T-helper 22 cell (primary cell): ENCODE measurements at places on chromosomes 2 and 18.

DNA sequence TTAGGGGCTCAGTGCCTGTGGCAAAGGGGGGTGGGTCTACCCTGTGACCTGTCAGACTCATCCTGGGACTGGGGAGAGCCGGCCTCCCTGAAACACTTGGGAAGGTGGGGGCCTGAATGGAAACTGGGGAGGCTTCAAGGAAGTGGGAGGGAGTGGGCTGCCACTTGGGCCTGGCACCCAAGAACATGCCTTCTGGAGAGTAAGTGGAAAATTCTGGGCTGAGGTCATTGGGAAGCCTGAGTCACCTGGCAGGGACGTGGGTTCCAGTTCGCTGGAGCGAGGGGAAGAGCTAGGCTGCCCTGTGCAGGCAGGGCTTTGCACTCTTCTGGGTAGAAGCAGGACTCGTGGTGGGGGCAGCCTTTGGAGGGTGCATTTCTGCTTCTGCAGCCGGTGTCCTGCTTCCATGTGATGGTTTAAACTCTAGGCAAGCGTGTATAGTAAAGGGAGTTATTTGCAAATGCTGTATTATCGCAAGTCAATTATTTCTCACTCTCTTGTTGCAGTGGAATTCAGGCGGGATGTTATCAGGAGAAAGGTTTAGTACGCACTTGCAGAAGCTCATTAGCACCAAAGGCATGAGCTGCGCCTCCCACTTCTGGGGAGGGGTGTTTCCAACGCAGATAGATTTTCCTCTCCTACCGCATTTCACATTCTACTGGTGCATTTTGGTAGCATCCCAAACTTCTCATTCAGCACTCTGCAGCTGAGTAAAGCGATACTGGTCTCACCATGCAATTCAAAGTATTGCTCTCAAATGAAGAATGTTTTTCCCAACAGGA lies 3.8 kb downstream of the LRRFIP1 start:
- no peak for DNase-seq

DNA sequence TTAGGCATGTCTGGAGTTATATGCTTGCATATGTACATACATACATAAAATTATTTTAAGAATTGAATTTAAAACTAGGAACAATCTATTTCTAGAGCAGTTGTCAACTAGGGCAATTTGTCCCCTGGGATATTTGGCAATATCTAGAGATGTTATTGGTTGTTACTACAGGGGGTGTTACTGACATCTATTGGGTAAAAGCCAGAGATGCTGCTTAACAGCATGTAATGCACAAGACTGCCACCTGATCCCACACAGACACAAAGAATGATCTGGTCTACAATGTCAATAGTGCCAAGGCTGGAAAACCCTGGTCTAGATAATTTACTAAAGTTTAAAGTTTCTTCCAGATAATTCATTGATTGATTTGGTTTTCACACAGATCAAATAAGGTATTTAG lies 185.3 kb downstream of the NYAP2 start:
- DNase-seq, result no peak

GRCh38 chr2:1837022-1837421 lies 92.7 kb upstream of the PXDN start:
- no peak for DNase-seq

GRCh38 chr18:72922895-72923294 lies 55.1 kb upstream of the NETO1 start:
- no peak for DNase-seq

DNA sequence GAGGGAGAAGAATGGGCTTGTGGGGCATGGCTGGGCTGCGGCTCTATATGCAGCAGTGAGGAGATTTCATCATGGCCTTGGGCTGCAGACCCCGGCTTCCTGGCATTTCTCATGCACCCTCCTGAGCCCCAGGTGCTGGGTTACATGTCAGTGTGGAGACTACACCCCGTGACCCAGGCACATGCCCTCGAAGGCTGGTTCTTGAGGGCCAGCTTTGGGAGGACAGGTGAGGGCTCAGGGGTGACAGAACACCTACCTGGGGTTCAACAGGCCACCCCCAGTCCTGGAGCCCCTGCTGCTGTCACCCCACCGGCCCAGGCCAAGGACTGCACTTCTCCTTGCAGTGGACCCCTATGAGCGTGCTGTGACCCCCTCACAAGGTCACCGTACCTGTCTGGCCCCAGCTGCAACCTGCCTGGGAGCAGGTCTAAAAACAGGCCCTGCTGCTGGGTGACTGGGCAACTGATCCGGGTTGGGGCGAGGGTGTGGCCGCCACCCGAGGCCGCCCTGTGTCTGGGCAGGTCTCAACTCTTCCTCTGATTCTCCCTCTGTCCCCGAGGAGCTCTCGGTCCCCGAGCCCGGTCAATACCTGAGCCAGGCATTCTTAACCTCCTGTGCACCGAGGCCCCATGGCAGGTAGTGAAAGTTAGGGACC lies 94.8 kb upstream of the OTOS start:
- no peak for DNase-seq

DNA sequence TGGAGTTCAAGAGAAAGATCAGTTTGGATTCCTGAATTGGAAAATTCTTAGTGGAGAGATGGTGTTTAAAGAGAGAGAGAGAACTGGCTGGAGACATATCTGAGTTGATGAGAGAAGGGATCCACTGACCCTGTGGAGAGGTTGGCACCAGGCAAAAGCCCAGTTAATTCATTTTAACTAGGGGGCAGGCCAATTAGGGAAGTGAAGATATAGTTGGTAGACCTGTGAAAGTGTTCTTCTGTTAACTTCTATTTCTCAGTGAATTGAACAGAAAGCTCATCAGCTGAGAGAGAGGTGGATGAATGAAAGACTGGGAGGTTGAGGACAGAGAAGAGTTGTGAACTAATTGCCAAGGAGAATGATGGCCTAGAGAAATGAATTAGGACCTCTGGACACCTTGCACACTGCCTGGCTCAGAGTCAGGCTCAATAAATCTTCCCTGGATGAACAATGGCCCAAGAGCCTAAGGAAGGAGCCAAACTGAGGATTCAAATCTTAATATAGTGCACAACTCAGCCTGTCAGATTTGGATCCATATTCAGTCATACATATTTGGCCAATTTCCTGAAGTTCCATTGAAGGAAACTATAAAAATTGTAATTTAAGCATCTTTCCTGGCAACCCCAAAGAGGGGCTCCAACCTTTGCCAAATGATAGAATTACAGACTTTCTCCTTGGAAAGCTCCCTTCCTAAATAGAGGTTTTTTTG lies 82.2 kb upstream of the RMDN2 start:
- no peak for DNase-seq

DNA sequence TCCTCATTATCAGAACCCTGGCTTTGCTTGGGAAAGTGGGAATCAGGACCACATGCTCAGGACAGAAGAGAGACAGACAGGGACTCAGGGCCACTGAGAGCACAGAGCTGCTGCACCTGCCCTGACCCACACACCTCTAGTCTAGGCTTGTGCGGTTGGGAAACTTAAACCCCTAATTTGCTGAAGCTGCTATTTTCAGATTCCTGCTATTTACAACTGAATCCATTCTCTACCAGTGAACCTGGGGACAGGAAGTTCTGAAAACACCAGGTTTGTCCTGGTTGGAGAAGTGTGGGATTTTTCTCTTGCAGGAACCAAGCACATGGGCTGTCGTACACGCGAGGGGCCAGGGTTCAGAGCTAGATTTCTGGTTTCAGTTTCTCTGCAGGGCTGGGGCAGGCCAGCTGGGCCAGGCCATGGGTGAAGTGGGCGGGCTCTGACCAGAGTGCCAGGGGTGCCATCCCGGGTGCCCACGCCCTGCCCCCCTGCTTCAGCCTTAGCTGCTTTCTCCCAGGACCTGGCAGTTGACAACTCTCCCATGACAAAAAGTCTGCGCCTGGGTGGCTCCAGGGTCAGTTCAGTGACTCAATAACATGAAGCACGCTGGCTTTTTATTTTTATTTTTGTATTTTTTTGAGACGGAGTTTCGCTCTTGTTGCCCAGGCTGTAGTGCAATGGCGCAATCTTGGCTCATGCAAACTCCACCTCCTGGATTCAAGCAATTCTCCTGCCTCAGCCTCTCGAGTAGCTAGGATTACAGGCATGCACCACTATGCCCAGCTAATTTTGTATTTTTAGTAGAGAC lies 51.3 kb upstream of the SLC1A4 start:
- DNase-seq, result no peak

DNA sequence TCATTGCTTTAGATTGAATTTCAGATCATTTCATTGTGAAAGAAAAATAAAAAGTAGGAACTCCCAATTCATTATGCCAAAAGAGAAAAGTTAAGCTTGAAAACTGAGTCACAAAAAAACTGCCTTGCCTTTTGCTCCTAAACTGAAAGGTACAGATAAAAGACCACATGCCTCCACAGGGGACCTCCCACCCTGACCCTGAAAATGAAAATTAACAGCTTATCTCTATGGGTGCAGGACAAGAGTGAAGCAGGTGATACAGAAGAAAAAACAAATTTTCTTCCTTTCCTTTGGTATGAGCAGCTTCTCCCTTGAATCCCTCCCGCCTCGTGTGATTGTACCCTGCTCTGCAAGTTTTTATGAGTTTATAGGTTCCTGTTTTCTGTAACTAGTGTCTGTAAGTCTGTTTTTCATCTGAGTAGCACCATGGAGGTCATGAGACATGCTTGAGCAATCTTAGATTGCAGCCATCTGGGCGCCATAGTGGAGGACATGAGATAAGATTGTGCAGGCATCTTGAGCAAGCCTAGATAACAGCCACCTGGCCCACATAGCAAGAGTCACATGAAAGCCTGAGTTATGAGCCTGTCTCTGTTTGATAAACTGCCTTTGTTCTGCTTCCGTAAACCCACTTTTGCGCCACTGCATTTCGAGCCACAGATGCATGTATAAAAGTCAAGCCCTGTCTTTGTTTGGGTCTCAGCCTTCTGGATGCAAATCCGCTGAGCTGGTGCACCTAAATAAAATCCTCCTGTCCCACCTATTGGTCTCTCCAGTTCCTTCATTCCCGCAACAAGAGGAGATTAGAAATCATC lies 56.2 kb upstream of the DYNC1I2 start:
- no peak for DNase-seq

DNA sequence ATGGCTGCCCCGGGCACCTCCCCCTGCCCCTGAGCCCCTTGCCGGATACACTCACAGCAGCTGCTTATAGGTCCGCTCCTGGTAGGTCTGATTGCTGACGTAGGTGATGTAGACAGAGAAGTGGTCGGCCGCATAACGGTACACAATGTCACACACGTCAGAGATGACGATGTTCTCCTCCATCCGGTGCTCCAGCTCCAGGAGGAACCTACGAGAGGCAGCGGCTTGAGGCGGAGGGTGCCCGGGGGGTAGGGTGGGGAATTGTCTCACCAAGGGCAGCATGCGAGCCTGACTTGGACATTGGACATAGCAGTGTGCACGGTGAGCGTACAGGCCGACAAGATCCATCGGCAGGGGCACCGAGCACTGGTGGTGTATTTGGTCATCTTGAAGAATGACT lies 22.8 kb downstream of the SNORC start:
- DNase-seq, result no peak

DNA sequence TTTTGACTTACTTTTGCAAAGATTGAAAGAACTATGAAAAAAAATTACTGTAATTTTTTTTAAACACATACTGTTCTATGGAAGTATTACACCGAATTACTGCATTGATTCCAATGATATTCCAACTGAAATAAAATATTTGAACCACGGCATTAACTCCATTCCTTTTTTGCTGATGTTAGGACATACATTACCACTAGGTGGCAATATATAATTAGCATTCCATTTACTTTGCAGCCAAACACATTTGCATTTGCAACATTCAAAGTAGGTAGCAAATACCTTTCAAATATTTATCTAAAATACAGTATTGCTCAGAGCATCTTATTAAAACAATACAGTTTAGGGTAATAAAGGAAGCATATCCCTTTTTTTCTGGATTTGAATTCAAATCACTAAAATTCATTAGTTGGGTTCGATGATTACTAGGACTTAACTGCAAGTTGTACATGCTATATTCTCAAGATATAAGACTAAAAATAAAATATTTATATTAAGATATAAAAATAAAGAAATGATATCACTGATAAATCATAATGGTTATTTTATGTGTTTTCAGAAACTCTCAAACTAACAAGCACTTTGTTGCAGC lies 31.3 kb downstream of the LANCL1 start:
- no peak for DNase-seq

DNA sequence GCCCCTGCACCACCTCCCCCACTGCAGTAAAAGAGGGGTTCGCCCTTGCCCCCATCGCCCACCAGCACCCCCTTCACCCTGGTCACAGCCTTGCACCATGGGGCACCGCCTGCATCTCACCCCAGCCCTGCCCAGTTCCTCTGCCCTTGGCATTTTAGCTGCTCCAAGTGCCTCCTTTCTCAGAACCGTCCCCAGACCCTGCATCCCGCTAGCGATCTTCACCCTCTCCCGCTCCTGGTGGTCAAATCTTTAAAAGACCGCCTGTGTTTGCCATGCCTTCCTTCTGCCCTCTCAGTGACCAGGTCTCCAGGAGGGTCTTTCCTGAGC lies 114.7 kb upstream of the OTOS start:
- no peak for DNase-seq
